ENCODE measurements at places on chromosomes 1 and 21. TPM values are rescaled to one million over a fixed set of nuclear protein-coding genes. Genes with fewer than 3 reads are reported as not detected.

LCE2A gene
- 0.20 TPM for polyA plus RNA-seq

ASH1L gene
- 1.00 TPM for polyA plus RNA-seq

MLLT11 gene
- polyA plus RNA-seq: 8.4 TPM

OR2L13 gene
- polyA plus RNA-seq: not detected

RBM11 gene
- 0.35 TPM for polyA plus RNA-seq

TTC39A gene
- 0.13 TPM for polyA plus RNA-seq

TRIM46 gene
- 3.6 TPM for polyA plus RNA-seq

MYCL gene
- 3.3 TPM for polyA plus RNA-seq

XCL2 gene
- not detected for polyA plus RNA-seq

NBPF6 gene
- polyA plus RNA-seq: not detected

TNFRSF8 gene
- polyA plus RNA-seq: 0.07 TPM

ATP1A4 gene
- not detected for polyA plus RNA-seq

LMX1A gene
- not detected for polyA plus RNA-seq

PRCC gene
- 54.1 TPM for polyA plus RNA-seq

FLG2 gene
- polyA plus RNA-seq: 0.04 TPM

SPRR2A gene
- 11.4 TPM for polyA plus RNA-seq

WNT3A gene
- polyA plus RNA-seq: 0.07 TPM

CBS gene
- 56.3 TPM for polyA plus RNA-seq

SPRR2B gene
- not detected for polyA plus RNA-seq

ANKRD35 gene
- polyA plus RNA-seq: 0.26 TPM

S100A9 gene
- 16.0 TPM for polyA plus RNA-seq

PCP4L1 gene
- not detected for polyA plus RNA-seq

OR2T35 gene
- not detected for polyA plus RNA-seq

SPRR5 gene
- polyA plus RNA-seq: 0.22 TPM

OR2T33 gene
- not detected for polyA plus RNA-seq

SCNM1 gene
- 55.5 TPM for polyA plus RNA-seq

OR2T11 gene
- not detected for polyA plus RNA-seq

IFI44L gene
- 11.7 TPM for polyA plus RNA-seq

AIRE gene
- not detected for polyA plus RNA-seq

C1orf53 gene
- 3.1 TPM for polyA plus RNA-seq

SH3BGR gene
- polyA plus RNA-seq: 0.80 TPM

OR6P1 gene
- not detected for polyA plus RNA-seq

CTH gene
- 3.7 TPM for polyA plus RNA-seq

MCOLN2 gene
- polyA plus RNA-seq: 0.76 TPM

GJA5 gene
- 1.2 TPM for polyA plus RNA-seq
